ENCODE measurements at places on chromosomes 11 and 22. TPM values are rescaled to one million over a fixed set of nuclear protein-coding genes. Genes with fewer than 3 reads are reported as not detected.

Gene SPECC1L
- 65.7 TPM for total RNA-seq

DNA sequence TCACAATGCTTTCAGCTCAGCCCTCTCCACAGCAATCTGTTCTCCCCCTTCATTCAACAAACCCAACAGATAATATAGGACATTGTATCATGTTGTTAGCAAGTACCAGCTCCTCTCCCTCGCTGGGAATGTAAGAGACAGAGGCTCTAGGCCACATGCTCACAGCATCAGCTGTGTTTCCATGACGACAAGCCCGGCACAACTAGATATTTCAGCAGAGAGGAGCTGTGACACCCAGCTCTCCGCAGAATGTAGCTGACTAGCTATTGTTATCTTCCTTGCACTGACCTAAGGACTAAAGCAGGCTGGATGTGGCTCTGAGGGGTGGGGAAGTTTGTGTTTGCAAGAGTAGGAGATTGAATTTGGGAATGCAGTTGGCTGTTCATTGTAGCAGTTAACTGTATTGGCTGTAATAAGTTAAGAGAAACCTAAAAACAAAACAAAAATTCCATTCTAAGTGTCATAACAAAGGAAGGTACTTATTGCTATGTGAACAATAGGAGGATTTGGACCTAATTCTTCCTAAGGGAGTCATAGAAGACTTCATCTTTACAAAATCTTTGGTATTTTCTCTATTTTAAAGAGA, 28.0 kb upstream of the RRAS2 start:
- DNase-seq = no peak

GRCh38 chr22:46993633-46994032, 231.2 kb downstream of the TBC1D22A start:
- DNase-seq = no peak

DNA sequence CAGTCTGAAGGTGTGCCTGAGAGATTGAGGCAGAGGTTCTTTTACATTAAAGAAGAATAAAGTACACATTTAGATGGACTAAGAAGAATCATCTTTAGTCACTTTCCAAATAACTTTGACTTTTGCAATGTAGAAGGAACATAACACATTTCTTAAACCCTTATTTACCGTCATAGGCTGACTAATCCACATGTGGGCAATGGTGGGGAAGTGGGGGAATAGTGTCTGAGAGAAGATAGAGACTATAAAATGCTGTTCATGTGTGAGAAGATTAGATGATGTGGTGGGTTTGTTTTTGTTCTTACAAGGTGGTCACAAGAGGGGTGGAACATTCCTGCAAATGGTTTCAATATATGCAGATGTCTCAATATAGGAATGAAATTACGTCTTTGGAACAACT, 1.8 kb downstream of the MS4A4A start:
- no peak for DNase-seq

Gene TEX54
- not detected for total RNA-seq

DNA sequence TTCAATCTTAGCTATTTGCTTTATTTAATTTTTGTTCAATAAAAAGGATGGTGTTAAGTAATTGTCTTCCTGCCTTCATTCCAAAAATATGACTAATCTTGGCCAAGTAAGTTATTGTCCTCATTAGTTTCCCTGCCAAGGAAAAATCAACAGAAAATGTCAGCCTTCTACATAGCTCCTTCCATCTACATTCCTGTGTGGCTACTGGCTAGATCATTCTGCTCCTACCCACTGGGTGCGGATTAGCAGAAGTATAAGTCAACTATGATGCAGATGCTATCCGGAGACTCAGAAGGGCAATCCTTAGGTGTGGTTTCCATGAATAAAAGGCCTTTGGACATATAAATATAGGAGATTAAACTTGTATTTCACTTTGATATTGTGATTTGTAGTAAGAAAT, 154.4 kb downstream of the SBF2 start:
- no peak for DNase-seq

DNA sequence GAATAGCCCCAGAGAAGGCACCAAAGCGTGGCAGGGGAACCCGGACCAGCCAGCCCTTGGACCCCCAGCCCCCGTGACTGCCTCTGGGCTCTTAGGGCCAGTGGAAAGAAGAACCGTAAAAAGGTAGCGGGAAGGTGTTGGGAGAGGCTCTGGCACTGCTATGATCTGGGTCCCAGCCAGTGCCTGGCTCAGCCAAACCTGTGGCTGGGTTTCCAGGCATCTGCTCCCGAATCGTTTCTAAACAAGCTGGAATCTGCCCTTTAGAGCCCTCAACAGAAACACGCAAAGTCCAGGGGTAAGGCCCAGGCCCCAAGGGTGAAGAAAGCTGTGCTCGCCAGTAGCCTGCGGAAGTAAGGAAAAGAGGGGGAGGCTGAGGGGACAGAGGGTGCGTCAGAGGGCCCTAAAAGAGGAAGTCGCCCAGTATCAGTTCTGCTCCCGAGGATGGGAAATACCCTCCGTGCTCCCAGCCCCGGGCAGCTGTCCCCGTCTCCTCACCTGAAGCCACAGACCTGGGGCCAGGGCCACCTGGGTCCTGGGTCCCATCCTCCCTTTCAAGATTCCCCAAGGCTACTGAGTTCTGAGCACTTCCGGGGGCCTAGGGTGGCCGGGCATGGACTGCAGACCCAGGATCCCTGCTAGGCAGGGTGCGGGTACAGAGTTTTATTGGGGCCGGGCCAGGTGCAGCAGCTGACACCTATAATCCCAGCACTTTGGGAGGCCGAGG, 24.7 kb downstream of the IL10RA start:
- peak; percentile 55 for DNase-seq

Gene MMP10
- not detected for total RNA-seq

- DNase-seq = peak; percentile 90
These were observed at the start of gene CAPN1 for GRCh38 chr11:65181569-65182257. TSS of gene CAPN1 (plus strand) at chr11:65181928. CDS start at chr11:65182702, 774 bp downstream.

Gene DKK3
- total RNA-seq = 80.0 TPM

- DNase-seq = no peak
These were observed 59.6 kb downstream of the FLRT1 start for GRCh38 chr11:64095273-64095817.

DNA sequence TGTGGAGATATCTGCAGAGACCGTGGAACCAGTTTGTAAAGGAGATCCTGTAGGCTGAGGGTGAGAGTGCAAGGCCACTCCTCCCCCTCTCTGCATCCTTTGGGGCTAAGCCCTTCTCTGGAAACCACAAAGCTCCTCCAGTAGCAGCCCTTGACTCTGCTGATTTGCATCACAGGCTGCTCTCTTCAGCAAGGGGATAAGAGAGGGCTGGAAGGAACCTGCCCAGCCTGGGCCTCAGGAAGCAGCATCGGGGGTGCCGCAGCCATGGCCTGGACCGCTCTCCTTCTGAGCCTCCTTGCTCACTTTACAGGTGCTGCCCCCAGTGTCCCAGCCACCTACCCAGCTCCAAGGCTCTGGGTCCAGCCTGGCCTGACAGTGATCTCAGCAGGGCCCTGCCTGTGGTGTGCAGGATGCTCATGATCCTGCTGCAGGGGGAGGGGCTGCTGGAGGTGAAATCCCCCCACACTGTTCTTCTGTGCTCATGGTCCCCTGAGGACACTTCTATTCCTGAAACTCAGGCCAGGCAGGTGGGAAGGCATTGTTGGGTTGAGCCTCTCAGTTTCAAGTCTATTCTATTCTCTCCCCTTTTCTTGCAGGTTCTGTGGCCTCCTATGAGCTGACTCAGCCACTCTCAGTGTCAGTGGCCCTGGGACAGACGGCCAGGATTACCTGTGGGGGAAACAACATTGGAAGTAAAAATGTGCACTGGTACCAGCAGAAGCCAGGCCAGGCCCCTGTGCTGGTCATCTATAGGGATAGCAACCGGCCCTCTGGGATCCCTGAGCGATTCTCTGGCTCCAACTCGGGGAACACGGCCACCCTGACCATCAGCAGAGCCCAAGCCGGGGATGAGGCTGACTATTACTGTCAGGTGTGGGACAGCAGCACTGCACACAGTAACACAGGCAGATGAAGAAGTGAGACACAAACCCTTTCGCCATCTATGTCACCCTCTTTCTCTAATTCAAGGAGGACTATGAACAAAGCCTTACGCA, 68.5 kb upstream of the IGLL5 start:
- no peak for DNase-seq

DNA sequence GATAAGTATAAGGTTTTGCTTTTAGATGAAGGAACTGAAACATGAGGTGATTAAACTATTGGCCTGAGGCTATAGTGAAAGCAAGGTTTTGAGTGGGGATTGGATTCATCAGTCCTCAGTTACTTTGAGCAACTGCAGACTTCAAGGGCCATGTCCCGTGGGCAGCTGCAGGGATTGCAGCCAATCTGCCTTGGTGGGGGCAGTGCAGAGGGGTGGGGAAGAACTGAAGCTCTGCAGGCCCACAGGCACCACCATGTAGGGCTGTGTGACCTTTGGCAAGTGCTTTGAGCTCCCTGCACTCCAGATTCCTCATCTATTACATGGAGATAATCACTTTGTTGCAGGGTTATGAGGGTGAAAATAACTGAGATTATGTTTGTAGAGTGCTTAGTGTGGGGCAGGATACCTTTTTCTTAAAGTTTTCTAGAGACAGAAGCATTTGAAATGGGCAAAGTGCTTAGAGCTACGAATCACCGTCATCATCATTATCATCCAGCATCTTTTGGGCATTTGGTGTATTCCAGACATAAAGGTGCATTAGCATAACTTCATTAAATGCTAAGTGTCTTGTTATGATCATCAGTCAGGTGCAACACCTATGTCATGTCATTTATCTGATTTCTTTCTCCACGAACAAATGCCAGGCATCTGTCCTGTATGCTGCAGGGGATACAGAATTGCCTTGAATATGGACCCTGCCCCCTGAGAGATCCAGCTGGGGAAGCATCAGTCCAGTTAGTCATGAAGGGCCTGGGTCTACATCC, 72.1 kb upstream of the TENM4 start:
- DNase-seq = no peak

DNA sequence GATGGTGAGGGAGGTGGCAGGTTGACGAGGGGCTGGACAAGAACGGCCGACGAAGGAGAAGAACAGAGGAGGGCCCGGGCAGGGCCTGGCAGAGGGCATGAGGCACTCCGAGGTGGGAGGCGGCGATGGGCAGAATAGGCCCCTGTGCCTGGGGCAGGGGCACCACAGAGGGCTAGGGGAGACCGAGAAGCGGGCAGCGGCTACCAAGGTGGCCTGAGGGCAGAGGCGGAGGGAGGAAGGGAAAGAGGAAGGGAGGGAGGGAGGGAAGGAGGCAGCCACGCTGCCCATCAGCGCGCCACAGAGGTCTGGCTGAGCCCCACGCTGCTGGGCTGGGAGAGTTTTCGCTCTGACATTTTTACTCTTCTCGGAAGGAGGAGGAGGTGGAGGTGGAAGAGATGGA, 11.3 kb downstream of the LSP1 start:
- DNase-seq = no peak

DNA sequence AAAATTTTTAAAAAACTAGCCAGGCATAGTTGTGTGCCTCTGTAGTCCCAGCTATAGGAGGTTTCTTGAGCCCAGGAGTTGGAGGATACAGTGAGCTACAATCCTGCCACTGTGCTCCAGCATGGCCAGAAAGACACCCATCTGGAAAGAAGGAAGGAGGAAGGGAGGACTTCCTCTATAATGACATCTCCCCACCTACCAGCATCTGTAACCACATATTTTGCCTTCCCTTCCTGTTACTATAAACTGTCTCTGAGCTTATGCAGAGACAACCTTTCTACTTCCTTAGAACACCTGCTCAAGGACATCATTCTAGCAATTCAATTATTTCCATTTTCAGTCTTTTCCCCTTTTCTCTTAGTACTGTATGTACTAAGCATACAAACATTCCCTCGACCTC, 2.2 kb upstream of the NUP160 start:
- DNase-seq = no peak

Gene TUT1
- total RNA-seq = 26.2 TPM

GRCh38 chr11:45378516-45378915, 92.4 kb upstream of the SYT13 start:
- DNase-seq = no peak

Gene GPR83
- 0.09 TPM for total RNA-seq

Gene LARGE2
- 2.2 TPM for total RNA-seq

Gene OR10A2
- not detected for total RNA-seq

DNA sequence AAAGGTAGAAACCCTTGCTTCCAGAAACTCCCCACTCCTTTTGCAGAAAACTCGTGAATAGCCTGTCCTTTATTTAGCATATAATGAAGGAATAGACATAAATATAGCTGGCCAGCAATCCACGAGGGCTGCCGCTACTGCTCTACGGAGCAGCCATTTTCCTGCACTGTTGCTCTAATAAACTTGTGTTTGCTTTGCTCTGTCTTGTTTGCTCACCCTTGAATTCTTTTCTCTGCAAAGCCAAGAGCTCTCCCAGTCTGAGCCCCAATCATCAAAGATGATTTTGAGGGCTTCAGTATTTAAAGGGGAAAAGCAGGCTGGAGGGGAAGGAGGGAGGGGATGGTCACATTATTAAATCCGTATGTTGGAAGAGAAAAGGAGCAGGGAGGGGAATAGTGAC, 16.6 kb upstream of the CHKA start:
- DNase-seq = no peak

DNA sequence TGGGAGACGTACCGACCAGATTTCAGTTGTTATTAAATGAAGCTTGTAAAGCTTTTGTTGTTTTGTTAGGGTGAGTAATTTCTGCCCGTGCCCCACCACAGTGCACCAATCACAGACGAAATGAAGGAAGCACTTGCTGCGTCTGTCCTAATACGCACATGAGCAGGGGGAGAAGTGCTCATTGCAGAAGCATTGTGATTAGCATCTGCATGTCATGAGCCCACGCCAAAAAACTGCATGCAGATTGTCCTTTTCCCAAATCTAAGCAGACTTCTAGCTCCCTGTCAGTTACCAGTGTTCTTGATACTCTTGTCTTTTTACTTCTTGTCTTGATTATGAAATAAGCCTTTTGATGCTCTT, 15.5 kb downstream of the RBX1 start:
- DNase-seq = no peak

GRCh38 chr11:94000659-94001058, 20.5 kb upstream of the HEPHL1 start:
- no peak for DNase-seq

- DNase-seq = no peak
These were observed 40.2 kb downstream of the TBX1 start for GRCh38 chr22:19800761-19801244.

DNA sequence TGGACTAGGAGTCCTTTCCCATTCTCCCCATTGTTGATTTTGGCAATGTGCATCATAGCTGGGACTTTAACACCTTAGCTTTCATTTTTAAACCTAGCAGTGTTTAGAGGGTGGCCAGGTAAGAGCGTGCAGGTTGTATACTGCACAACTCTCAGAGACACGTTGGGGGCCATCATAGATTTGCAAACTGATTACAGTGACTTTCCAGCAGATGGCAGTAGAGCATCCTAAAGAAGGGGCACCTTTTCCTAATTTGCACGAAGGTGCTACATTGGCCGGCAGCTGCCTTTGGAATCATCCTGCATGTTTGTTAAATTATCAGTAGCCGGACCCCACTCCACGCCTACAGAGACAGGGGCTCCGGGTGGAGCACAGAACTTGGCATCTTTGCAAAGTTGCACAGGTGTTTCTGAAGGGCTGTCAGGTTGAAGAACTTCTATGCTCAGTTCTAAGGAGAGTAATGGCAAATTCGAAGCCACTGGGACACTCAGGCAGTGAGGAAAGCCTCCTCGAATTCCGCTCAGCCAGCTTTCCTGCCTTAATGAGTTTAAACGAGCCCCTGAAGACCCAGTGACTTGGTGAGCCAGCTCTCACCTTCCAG, 7.7 kb downstream of the LHFPL7 start:
- DNase-seq = peak; percentile 17
